Activated naive CD8-positive, alpha-beta T cell treated with anti-CD3 and anti-CD28 coated beads, Interleukin-2, amount 50 U/mL, for 24 hours (primary cell): ENCODE measurements at places on chromosomes 7 and 10.

DNA sequence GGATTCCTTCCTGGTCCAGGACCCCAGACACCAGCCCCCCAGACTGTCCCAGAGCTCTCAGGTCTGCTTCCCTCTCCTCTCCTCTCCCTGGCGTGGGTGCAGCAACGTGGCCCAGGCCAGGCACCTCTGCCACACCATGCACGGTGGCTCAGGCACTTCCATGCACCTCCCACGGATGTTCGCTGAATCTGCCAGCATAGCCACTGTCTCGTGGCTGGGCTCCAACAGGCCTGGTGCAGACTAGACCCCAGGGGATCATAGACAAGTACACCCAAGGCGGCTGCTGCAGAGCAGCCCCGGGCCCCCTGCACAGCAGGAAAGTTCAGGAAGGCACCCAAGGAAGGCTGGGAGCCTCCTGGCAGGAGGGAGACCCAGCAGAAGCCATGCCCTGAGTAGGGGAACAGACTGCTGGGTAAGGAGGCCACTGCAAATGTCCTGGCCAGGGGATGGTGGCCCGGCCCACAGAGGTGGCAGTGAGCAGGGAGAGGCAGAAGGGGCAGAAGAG is 4.4 kb downstream of the RASGEF1A start:
- DNase-seq: no peak

DNA sequence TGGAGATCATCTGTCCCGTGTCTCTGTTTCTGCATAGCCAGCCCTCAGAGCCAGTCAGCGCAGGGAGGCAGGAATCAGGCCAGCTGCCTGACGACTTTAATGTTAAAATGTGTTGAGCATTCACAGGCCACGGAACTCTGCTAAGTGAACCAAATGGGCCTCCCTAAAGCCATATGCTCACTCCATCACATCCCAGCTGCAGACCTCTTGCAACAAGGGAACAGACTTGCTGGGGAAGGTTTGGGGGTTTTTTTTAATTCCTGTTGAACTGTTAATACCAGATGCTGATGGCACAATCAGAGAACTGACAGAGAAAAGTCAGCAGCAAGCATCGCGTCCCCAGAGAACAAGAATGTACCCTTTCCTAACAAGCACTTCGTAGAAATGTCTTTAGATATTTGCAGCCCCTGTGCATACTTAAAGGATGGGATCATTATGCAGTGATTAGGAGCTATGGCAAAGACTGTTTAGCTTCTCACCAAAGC is 900.4 kb upstream of the AUTS2 start:
- DNase-seq: no peak

DNA sequence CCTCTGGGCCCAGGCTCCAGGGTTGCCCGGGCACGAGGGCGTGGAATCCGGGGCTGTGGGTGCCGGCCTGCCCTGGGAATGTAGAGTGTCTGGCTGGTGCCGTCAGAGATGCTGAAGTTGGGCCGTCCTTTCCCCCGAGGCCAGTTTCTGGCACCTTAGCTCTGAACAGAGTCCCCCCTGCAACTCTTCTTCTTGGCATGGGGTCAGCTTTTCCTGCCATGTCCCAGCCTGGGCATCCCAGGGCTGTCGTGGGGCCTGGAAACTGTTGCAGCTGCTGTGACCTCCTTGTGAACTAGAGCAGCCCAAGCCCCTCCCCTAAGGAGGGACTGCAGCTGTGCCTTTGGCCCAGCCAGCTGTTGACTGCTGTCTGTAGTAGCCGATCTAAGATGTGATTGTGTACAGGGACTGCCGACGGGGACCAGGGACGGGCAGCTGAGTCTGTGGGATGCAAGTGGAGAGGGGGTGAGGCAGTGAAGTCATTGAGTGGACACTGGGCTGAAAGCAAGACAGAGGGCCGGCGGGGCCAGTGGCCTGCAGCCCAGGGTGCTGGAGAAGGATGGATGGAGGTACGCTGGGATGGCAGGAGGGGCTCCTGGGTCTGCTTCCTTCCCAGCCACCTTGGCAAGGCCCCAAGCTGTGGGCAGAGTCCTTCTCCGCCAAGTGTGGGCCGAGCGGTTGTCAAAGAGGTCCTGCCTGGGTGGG is 35.8 kb downstream of the GBX1 start:
- no peak for DNase-seq

- DNase-seq: no peak
Measured at GRCh38 chr10:130801276-130801675, 510.2 kb downstream of the TCERG1L start.

DNA sequence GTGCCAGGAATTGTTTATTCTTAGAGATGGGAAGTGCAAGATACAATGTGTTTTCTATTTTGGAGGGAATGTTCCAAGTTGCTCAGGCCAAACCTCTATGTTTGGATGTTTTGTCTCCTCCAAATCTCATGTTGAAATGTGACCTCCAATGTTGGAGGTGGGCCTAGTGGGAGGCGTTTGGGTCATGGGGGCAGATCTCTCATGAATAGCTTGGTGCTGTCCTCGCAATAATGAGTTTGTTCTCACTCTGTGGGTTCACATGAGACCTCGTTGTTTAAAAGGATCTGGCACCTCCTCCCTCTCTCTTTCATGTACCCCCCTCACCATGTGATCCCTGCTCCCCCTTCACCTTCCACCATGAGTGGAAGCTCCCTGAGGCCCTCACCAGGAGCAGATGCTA is 8.3 kb upstream of the GDF10 start:
- no peak for DNase-seq

DNA sequence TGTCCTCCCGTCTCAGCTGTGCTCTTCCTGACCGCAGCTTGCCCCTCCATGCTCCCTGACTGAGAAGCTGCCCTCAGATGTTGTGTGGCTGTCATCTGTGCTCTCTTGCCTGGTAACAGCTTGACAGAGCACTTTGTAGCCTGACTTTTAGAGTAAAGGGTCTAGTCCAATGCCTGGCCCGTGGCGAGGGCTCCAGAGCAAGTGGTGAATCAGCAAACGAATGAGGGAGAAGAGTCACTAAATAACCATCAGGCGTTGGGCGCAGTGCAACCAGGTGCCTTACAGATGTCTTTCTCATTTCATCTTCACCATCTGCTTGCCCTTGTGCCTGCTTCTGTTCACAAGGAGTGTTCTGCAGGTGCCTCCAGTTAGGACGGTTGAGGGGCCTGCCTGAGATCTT is 45.6 kb downstream of the MKI67 start:
- no peak for DNase-seq

DNA sequence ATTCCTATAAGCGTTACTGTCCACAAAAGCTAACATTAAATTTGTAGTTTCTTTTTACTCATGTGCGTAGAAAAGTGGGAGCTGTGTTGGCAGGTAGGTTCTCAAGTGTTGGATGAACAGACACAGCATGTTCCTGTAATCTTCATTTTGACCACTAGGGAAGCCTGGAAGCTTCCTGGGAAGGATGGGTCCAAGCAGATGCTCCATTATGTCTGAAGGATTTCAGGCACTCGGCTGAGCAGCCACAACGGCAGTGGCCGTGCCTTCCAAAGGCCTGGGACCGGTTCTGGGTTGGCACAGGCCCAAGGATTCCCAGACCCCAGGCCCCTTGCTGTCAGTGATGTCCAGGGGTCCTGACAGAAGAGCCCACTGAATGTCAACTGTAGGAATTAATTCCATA is 386.3 kb downstream of the TNS3 start:
- DNase-seq: no peak

DNA sequence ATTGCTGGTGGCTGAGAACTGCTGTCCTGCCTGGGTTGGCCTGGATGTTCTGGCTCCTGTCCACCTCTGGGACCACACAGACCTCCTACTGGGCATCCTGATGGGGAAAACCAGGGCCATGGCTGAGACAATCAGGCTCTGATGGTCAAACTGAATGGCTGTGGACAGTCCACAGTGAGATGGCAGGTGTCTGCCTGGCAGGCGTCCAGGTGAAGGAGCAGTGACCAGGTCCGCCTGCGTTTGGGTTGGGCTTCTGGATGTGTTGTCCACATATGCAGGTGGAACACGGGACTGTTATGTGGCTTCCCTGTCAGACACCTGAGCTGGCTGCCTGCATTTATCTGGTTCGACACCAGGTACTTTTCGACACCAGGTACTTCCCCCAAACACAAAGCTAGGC is 241.7 kb downstream of the BUB3 start:
- no peak for DNase-seq

DNA sequence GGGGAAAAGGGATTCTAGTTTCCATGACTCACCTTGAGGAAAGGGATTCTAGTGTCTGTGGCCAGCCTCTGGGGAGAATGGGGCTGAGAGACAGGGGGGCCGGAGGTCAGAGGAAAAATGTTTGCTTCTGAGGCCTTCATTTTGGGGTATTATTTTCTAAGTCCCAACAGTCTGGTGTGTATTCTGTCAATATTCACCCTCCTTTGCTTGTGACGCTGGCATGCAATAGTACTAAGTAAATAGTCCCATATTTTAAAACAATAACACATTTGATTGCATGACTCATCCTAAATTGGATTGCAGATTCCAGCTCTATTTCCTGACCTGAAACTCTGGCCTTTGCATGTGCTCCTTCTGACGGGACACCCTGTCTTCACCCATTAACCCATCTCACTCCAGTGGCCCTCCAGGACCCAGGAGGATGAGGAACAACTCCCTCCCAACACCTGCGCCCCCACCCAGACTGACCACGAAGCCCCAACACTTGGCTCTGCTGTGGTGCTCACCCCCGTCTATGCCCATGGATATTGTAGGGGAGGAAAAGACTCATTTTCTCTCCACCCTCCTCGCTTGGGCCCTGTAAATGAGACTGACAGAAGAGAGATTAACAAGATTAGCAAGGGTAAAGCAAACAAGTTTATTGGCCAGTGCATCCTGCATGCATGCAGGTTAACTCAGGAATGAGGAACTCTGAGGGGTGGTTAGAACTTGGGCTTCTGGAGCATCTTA is 495.6 kb upstream of the KLF6 start:
- DNase-seq: no peak

DNA sequence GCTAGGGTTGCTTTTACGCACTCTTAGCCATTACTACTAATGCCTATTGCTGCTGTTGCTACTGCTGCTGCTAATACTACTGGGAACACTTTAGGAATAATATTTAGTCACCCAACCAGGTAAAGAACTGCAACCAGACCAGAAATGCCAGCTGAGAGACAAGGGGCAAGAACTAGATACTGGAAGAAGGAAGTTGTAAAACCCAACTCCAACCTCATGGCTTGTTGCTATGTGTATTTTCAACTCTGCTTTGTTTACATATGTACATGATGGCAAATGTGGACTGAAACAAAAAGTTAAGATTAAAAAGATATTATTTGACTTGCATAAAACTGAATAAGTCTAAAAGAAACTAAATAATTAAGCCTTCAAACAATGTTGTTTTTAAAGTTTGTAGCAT is 177.7 kb downstream of the GNAT3 start:
- no peak for DNase-seq

GRCh38 chr10:121108051-121108450 is 256.9 kb downstream of the WDR11 start:
- no peak for DNase-seq
